Stimulated activated CD8-positive, alpha-beta memory T cell treated with anti-CD3 and anti-CD28 coated beads, Interleukin-4, amount 100 ng/mL, for 48 hours (primary cell): ENCODE measurements at places on chromosomes 5 and 9.
A peak's percentile ranks its signal among the peaks of the same experiment; 100 is the strongest.

GRCh38 chr9:21560281-21560745 is 78.2 kb upstream of the IFNE start:
- DNase-seq, result no peak

GRCh38 chr5:171291371-171291770 is 17.7 kb upstream of the TLX3 start:
- DNase-seq, result no peak

DNA sequence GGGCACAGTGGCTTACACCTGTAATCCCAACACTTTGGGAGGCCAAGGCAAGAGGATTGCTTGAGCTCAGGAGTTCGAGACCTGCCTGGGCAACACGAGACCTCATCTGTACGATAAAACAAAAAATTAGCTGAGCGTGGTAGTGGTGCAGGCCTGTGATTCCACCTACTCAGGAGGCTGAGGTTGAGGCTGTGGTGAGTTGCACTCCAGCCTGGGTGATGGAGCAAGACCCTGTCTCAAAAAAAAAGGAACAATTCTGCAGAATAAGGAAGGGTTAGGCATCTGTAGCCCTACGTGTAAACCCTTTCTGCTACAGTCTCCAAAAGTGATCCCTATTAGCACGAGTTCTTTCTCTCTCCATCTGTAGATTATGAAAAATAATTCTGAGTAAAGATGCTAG is 19.9 kb downstream of the CDC26 start:
- no peak for DNase-seq

DNA sequence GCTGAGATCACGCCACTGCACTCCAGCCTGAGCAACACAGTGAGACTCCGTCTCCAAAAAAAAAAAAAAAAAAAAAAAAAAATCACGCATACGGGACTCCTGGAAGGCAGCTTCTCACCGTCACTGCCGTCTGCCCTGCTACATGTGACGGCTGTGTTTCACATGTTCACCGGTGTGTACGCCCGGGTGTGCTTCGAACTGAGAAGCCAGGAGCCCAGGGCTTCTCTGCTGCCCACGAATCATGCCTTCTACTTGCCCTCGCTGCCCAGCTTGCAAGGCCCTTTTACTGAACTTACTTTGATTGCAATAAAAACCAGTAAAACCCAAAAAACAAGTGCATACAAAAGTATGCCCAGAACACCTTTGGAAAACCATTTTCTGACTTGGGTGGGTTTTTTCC is 5.8 kb upstream of the NKD2 start:
- peak; percentile 14 for DNase-seq

- peak; percentile 76 for DNase-seq
Observed at GRCh38 chr5:179623906-179624741, 653 bp upstream of the HNRNPH1 start.

DNA sequence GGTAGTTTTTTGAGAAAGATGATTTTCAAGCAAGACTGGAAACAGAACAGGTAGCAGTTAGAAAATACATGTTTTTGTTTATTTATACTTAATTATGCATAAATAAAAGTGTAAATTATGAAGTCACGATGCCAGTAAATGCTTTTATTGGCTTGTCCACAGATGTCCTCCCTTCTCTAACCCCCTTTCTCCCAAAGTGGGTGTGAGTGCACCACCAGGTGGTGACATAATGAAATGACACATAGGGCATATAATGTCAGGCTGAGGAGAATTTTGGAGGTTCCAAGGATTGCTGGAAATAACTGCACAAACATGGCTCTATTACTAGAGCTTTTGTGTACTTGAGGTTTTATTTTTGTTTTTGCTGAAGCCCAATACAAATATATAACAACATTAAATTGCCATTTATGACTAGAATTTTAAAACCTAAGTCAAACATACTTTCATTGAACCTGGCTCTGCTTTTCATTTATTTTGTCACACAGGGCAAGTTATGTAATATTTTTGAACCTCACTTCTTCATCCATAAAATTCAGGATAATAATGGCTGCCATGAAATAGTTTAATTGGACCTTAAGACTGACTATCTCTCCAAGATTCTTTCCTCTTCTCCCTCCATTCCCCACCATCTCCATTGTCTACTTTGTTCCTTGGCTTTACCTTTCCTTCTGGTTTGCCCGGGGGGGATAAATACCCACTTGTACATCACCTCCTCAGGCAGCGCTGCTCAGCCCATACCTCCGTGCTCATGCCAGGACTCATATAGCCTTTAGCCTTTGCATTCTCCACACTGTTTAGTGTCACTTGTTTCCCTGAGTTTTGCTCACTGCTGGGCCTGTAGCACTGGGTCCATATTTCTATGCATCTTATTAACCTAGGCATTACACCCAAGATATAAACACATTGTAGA is 168.8 kb downstream of the PDE4D start:
- peak; percentile 36 for DNase-seq

- DNase-seq, result no peak
Observed at GRCh38 chr9:76887951-76888350, 18.0 kb downstream of the PRUNE2 start.

DNA sequence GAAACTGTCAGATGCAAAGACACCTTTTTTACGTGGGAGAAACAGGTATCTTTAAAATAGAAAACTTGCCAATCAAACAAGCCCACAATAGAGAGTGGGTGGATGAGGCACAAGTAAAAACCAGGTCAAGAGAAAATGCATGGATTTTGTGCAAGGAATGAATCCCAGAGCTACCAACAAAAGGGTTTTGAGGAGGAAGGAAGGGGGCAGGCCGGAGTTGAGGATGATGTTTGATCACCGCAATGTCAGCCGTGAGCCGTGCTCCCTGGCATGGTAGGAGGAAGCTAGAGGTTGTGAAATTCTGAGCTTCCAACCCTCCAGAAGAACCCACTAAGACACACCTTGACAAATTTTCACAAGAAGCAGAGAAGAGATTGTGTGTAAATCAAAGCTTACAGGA is 53.2 kb downstream of the HRH2 start:
- DNase-seq, result no peak

DNA sequence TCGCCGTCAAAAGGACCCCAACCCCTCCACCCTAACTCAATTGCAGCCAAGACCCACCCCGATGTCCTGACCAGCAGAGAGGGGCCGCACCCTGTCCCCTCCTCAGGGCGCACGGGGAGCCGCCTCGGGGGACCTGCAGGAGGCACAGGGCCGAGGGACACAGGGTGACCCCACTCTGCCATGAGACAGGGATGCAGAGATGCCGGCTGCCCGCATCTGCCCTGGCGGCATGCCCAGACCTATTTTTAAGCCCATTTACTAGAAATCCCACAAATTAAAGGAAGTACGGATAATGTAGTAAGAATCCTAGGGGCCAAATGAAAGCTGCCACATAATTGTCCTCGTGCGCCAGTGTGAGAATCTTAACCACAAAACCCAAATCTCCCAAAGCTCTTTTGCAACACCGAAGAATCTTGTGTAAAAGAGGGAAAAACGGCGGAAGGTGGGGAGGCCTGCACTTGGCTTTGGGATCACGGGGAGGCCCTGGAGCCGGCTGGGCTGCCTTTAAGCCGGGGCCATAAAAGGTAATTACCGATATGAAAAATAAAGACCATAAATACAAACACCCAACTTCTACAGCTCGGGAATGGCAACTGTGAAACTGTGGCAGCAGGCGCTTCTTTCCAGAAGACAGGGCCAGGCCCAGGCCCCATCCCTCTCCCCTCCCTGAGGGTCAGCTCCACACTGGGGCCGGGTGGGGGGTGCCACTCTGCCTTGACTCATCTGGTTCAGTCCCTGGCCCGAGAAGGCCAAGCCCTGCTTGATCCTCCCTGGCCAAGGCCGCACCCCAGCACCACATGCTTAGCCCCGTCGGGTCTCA is 35.0 kb downstream of the NACC2 start:
- no peak for DNase-seq

GRCh38 chr5:55551358-55551757 is 16.6 kb upstream of the PLPP1 start:
- DNase-seq, result no peak

DNA sequence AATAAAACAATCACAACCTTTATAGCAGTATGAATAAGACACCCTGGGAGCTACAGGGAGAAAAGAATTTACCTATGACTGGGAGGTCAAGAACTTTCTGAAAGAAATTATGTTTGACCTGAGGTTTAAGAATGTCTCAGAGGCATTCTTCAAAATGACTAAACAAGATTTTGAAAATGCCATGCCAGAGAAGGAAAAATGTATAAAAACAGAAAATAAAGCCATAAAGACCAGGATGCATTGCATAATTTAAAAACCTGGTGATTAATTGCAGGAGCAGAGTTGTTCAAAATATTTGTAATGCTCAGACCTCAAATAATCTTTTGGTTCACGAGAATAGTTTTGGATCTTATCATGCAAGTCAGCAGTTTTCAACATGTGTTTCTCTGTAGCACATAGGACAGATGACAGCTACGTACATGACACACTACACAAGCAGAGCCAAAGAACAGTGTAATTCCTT is 954.7 kb upstream of the ARRDC3 start:
- DNase-seq, result no peak

DNA sequence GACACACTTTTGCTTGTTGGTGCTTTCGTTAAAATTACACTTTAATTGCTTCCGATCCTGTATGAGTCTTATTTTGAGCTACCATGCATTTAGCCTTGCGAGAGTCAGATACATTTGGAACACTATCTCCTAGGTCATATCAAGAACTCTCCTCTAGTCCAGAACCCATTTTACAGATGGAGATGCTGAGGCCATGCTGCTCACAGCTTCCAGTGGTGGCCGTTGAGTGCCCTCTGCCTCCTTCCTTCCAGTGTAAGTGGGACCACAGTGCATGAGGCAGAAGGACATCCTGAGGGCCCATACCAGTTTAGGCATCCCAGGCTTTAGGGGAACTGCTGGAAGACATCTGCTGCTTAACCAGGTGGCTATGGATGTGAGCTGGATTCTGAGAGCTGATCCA is 6.9 kb downstream of the CCNI2 start:
- DNase-seq, result no peak

GRCh38 chr5:171093598-171093997 is 215.4 kb upstream of the TLX3 start:
- DNase-seq, result no peak

DNA sequence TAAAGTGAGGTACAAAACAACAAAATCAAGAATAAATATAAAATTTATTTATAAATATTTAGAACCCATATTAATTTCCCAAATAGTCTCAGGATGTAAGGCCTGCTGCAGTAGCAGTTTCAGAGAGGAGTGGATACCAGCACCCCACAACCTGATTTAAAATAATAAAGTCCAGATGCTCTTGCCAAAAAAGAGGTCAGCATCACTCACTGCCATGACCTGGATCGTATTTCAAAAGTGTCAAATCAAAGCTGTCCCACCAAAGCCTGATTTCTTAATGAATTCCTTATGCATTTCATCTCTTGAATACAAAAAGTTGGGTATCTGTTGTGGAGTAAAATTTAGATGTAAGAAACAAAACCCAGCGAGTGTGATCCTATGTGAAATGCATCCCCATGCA is 58.0 kb upstream of the ROR2 start:
- DNase-seq, result no peak

DNA sequence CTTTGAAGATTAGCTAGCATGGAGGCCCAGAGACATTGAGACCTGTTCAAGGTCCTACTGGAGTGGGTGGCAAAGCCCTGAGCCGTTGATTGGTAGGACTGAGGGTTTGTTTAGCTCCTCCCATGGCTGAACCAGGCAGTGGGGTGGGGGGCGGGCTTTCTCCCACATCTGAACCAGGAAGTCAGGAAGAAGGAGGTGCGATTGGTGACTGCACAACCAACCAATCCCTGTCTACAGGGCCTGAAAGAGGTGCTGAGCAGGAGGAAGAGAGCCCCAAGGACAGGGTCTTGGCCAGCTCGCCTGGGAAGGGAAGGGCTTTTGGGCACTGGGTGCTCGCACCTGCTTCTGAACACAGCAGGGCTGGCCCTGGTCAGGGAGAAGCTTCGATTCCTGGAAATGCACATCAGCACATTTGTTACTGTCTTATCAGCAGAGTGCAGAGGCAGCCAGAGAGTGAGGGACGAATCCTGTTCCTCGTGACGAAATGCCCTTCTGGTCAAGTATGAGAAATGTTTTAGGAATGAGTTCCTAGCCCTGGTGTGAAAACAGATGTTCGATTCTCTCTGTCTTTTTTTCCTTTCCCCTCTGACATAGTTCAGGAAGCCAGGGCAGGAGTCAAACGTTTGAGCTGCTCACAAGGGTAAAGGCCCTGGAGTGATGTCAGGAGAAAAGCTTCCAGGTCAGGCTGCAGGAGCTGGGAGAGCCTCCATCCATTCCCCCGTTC is 294.8 kb upstream of the KLF4 start:
- no peak for DNase-seq

GRCh38 chr5:149036168-149036567 is 26.7 kb downstream of the SH3TC2 start:
- DNase-seq, result no peak

GRCh38 chr5:24899180-24899579 is 254.4 kb upstream of the CDH10 start:
- DNase-seq, result no peak

- DNase-seq, result no peak
Observed at GRCh38 chr5:1832511-1833250, 31.5 kb downstream of the NDUFS6 start.

- no peak for DNase-seq
Observed at GRCh38 chr9:21027295-21027694, 4.1 kb downstream of the HACD4 start.
